ENCODE measurements at places on chromosomes 13 and 19.
A peak's percentile ranks its signal among the peaks of the same experiment; 100 is the strongest.

- no peak for DNase-seq
Measured at GRCh38 chr19:58020129-58020528, 13.7 kb upstream of the ZSCAN1 start.

GRCh38 chr13:101554420-101555125, 102.1 kb downstream of the ITGBL1 start:
- DNase-seq = no peak

DNA sequence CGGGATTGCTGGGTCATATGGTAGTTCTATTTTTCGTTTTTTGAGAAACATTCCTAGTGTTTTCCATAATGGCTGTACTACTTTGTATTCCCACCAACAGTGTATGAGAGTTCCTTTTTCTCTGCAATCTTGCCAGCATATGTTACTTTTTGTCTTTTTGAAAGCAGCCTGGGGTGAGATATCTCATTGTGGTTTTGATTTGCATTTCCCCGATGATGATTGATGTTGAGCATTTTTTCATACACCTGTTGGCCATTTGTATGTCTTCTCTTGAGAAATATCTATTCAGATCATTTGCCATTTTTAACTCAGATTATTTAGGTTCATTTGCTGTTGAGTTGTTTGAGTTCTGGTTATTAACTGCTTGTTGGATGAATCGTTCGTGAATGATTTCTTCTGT, 18.5 kb upstream of the ATP12A start:
- DNase-seq = no peak

- no peak for DNase-seq
Measured at GRCh38 chr19:29060813-29061364, 152.1 kb downstream of the UQCRFS1 start.

GRCh38 chr13:101204270-101205020, 211.9 kb downstream of the NALCN start:
- no peak for DNase-seq

- no peak for DNase-seq
Measured at GRCh38 chr19:32627714-32628270, 46.8 kb downstream of the PDCD5 start.

DNA sequence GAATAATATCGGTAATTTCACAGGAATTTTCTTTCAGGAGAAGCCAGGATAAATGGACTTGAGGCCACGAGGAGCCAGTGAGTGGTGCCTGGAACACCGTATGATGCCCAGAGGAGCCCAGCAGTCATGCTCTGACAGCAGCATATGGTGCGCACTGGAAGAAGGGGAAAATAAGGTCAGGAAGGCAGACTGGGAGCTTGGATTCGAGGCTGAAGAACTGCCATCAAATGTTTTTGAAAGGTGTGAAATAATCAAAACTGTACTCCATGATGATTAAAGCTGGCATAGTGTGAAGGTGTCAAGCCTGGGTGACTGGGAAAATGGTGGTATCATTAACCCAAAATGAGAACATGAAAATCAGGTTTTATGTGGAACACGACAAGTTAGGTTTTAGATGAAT, 374.2 kb downstream of the DIAPH3 start:
- DNase-seq = no peak

DNA sequence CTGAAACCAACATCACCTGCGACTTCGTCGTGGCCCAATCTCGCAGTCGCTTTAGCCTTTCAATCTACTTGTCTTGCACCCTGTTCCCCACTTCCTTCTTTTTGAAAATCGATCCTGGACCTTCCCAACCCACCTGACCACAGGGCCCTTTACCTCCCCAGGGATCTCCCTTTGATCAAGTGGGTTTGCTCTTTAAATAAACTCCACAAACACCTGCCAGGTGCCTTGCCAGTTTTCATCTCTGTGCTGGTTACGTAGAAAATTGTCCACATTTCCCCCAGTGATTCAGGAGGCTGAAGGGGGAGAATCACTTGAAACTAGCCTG, 14.5 kb upstream of the RAB20 start:
- DNase-seq = no peak

- no peak for DNase-seq
Measured at GRCh38 chr13:50543782-50544181, 299.7 kb downstream of the DLEU7 start.

DNA sequence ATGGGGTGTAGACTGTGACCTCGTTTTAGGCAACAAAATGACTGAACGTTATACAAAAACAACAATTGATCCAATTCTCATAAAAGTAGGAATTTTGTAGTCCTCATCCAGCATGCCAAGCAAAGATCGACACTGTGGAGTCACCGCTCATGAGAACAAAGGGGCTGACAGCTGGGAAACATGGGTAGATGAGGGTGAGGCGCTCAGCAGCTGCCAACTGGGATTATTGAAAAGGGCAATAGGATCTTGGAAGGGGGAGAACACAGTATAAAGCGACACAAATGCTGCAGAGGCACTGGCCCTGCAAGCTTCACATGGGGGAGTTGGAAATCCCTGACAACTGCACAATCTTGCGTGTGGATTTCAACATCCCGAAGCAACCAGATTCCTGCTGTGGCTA, 5.4 kb upstream of the ZNF765 start:
- no peak for DNase-seq

DNA sequence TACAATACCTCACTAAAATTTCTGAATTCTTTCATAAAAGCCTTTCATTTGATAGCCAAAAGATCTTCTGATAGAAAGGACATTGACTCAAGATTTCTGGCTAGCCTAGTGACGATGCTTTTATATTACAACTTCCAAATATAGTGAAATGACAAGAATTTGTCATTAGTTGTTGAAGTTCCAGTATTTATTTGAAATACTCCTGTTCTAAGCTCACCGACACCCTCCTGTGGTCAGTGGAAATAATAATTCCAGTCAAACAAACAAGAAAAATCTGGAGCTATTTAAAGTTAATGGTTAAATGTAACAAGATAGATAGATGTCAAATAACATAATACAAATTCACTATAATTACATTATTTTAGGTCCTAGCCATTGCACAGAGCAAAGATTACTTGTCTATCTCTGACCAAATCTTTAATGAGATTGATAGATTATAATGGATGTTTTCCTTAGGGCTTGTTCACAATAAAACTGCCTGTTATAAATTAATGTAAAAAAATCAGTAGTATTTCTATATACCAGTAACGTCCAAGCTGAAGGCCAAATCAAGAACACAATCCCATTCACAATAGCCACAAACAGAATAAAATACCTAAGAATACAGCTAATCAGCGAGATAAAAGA, 195.5 kb downstream of the RGCC start:
- no peak for DNase-seq

GRCh38 chr19:8512115-8512967, 1.6 kb downstream of the ZNF414 start:
- DNase-seq = no peak

GRCh38 chr13:50801087-50801931, 42.2 kb downstream of the DLEU7 start:
- DNase-seq = peak; percentile 76

- DNase-seq = no peak
Measured at GRCh38 chr13:44049081-44049945, 169.6 kb downstream of the LACC1 start.

DNA sequence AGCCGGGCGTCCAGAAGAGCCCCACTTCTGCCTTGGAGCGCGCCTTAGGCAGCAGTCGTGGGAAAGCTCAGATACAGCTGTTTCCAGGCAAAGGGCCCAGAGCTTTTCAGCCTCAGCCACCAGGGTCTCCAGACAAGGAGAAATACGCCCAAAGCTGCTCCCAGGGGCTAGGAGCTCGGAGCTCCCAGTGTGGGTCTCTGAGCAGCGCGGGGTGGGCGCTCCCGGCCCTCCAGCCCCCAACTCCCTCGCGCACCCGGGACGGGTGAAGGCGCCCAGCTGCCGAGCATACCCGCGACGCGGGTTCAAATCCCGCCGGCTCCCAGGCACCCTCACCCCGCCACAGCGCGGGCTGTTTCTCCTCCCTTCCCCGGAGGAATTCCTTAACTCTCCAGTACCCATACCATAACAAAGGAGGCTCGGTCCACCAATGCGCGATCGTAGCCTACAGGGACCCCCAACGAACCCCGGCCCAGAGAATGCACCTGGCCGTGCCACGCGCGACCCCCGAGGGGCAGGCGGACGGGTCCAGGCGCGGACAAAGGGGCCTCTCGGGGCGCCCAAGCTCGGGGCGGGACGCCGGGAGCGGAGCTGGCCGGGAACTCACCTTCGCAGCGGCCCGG, 507 bp downstream of the COL4A1 start:
- no peak for DNase-seq

DNA sequence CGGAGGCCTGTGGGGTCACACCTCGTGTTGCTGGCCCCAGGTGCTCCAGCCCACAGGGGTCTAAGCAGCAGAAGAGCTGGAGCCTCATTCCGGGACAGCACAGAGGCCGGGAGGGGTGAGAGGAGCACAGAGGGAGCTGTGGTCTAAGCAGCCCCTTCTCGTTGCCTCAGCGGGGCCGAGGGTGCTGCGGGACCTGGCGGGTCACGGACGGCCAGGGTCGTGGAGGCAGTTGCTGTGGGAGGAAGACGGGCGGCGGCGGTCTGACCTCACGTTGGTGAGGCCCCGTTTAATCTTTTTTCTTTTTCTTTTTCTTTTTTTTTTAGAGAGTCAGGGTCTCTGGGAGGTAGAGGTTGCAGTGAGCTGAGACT, 21.7 kb downstream of the PIAS4 start:
- no peak for DNase-seq

GRCh38 chr13:95136638-95137037, 164.6 kb downstream of the ABCC4 start:
- DNase-seq = no peak

DNA sequence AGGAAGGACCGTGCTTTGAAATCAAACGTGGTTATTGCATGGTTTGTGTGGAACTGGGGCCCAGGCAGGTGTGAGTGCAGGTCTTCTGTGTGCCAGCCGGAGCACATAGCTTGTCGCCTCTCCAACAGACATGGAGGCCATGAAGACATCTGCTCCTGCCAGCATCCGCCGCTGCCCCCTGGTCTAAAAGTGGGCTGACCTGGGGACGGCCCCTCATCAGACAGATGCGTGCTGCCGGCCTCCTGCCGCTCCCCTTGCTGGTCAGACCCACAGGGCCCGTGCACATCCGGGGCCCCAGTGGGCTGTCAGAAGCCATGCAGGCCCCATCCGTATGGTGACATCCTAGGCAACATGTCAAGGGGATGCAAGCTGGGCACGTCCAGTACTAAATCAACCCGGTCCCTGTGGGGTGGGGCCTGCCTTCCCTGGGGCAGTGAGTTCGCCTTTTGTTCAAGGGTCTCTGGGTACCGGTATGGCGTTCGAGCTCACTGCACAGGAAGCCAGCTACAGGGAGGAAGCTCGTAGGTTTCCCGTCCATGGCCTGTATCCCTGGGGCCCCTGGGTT, 88.0 kb upstream of the MCF2L start:
- no peak for DNase-seq

DNA sequence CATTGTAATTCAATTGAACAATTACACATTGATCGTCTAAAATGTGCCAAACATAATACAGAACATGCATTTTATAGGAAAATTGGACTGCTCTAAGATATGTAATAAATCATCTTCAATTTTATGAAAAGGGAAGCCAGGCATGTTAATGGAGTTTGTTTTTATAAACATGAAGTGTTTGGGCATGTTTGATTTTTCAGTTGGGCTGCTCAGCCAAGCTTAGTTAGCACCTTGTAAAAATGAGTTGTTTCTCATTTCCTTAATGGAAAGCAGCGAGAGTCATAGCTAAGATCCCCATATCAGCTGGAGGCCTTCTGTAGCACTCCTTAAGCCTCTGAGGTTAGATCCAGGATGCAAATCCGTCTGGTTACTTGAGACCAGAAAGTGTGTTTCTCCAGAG, 422.3 kb downstream of the SPRY2 start:
- DNase-seq = no peak

DNA sequence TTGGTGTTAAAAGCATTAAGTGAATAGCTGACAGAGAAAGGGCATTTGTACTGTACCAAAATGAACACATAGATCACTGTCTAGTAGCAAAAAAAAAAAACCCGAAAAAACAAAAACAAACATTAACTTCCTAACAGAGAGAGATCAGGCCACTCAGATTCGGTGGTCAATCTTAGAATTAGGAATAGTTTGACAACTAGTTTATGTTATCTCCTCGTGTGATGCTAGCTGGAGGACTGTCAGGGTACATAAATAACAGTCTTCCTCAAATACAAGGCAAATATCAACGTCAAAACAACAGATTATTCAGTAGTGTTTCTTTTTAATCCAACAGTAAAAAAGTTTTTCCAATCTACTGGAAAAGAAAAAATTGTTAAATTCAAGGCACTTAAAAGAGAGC, 1.7 kb downstream of the ZMYM5 start:
- DNase-seq = no peak

DNA sequence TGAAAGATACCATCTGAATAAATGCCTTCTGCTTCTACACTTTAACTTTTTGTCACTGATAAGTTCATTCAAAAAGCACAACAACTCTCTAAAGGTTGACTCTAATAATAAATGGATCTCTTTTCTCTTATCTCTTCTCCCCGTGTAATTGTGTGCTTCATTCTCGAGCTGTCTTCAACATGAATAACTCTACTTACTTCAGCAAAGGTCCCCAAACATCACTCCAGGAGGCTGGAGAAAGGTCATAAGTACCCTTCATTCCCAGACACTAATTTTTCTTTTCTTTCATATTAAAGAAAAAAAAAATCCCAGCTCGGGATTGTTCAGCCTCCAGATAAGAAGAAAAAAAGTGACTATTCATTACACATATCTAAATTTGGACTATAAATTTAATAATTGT, 222.2 kb downstream of the FOXO1 start:
- no peak for DNase-seq

GRCh38 chr19:31068268-31068667, 281.0 kb downstream of the TSHZ3 start:
- DNase-seq = no peak

DNA sequence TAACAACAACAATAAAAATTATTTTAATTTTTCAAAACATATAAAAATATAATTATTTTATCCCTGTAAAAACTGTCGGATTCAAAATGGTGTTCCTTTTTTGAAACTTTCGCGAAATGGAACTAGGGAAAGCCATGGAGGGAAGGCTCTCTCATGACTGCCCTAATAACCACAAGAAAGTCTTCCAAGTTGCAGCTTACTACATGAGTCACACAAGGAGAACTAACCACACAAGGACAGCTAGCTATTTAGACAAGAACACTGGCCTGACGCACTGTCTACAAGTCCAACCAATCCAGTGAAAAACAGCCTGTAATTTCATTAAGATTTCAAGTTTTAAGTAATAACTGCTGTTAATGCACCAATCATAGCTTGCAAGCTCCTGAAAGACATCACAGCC, 319.2 kb upstream of the PCDH9 start:
- no peak for DNase-seq

DNA sequence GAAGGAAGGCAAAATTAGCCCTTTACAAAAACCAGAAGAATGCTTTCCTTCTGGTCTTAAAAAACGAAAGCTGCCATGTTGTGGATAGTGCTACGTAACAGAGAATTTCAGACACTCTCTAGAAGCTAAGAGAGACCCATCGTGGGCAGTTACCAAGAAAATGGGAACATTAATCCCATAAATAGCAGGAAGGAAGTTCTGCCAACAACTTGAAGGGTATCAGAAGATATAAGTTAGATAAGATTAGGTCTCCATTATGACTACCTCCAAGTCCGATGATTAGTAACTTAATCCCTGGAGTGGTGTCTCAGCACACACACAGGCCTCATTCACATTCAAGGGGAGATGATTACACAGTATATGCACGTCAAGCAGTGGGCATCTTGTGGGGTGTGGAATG, 115.7 kb upstream of the TRPC4 start:
- no peak for DNase-seq

GRCh38 chr13:20848203-20848602, 54.3 kb downstream of the XPO4 start:
- DNase-seq = no peak

All from stimulated activated CD4-positive, alpha-beta T cell treated with anti-CD3 and anti-CD28 coated beads, Interleukin-12 subunit alpha, Interleukin-12 subunit beta, amount 100 ng/mL, for 48 hours (primary cell).